Stimulated activated CD4-positive, alpha-beta T cell treated with anti-CD3 and anti-CD28 coated beads, TNF-alpha, amount 100 ng/mL, for 1 hour (primary cell): ENCODE measurements at places on chromosomes 5 and 9.

- no peak for DNase-seq
Observed at GRCh38 chr9:114396558-114397218, 8.9 kb upstream of the AKNA start.

DNA sequence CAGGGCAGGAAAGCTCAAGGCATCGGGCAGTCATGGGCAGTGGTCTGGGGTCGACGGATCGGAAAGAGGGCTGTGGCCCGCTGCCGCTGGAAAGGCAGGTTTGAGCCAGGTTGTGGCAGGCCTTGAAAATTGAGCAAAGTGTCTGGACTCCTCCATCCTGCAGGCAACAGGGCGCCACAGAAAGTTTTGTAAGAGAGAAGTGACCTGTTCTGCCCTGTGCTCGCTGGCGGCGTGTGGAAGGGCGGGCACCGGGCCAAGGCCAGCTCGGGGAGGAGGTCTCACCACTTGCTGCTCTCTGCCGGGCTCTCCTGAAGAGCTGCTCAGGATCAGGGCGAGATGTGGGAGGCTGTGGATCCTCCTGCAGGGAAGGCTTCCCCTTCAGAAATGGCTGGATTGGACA is 41.4 kb upstream of the FAT2 start:
- no peak for DNase-seq

DNA sequence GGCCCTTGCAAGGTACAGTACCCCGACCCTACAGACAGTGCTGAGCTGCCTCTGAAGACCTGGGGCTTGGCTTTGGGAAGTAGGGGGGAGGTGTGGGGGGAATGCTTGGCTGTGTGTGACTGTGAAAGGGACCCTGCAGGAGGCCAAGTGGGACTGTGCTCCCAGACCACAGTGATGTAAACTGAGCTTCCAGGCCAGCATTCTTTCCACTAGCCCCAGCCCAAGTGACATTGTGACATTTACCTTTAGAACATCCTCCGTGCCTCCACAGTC is 31.2 kb downstream of the HMCN2 start:
- DNase-seq, result no peak

DNA sequence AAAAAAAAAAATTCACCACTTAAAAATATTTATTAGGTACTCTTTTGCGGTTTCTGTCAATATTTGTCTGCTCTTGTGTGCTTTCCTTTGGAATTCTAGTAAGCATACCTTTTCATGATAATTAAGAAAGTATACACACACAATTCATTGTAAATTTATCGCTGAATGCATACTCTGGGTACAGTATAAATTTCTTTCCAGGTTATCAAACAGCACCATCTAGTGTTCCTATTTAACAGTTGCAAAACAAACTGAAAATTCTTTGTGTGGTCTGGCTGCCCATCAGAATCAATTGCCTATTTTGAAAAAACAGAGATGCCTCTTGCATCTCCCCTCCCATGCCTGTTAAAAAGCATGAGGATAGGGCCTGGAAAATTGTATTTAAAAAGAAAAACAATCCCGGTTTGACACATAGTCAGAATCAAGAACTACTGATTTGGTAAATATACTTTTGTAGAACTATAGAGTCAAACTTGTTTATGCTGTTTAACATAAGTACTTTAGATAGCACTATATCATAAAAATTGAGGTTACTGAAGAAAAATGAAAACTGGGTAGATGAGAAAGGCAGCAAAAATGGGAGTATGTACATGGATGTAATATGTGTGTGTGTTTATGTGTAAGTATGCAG is 16.2 kb downstream of the PGGT1B start:
- DNase-seq, result no peak

DNA sequence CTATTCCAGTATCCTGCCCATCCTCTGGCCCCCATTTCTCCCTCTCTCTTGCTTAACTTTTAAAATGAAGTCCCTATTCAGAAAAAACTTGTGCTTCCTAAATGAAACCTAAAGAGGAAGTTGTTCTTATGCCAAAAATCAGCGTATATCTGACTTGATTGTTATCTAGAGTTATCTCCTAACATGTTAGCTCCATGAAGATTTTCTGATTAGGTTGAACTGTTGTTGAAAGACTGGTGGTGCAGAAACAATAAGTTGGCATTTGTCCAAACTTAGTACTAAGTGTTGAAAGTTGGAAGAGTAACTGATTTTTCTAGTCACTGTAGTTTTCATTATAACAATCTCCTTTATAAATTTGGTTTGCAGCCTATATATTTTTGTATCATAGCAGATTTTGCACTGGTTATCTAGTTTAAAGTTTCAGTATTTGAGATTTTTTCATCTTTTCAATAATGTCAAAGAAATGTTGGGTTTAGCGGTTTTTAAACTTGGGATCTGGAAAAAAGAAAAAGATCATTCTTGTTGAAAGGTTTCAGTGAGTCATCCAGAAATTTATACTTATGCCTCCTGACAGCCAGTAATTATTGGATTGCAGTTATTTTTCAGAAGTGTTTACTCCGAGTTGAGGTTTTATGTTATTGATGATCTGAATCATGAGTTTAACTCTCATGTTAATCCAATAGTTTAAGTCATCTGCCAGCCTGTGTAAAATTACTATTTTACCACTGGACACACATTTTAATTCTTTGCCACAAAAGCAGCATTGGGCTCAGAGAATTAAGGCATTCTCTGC is 60.6 kb downstream of the PAM start:
- no peak for DNase-seq

DNA sequence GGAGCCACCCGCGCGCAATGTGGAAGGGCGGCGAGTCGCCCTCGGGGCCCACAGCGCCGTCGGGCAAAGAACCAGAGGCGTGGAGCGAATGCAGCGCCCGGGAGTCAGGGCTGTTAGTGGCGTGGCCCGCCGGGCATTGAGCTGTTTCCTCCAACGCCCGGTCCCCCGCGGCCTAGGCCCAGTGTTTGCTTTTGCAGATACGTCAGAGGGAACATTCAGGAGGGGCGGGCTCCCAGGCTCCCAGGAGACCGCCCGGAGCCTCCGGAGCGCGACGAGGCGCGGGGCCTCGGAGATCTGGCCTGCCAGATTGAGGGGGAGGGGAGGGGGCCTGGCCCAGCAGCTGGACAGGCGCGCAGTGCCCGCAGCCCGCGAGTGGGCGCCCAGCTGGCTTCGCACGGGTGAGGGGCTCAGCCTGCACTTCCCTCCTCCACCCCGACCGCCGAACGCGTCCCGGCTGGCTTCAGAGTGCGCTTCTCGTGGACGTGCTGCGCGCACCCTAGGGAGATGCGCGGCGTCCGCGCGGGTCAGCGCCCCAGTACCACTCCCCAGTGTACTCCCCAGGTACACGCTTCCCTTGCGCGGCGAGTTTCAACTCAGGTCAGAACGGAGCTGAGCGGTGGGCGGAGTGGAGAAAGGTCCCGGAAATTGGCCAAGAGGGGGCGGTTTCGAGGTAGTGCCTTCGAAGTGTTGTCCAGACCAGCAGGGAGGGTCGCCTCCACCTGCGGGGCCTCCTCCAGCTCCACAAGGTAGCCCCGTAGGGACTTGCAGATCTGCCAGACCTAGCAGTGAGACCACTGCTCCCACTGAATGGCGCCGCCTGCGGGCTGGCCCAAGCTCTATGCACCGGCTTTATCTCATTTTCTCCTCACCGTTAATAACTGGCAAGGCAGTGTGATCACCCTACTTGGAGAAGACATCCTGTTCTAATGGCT is 130.4 kb downstream of the TMEM174 start:
- no peak for DNase-seq
